ENCODE measurements at places on chromosomes 1 and 21.

- no peak for DNase-seq
Measured at GRCh38 chr1:209490013-209490412, 93.5 kb upstream of the CAMK1G start.

- no peak for DNase-seq
Measured at GRCh38 chr1:234658138-234658537, 48.2 kb upstream of the IRF2BP2 start.

DNA sequence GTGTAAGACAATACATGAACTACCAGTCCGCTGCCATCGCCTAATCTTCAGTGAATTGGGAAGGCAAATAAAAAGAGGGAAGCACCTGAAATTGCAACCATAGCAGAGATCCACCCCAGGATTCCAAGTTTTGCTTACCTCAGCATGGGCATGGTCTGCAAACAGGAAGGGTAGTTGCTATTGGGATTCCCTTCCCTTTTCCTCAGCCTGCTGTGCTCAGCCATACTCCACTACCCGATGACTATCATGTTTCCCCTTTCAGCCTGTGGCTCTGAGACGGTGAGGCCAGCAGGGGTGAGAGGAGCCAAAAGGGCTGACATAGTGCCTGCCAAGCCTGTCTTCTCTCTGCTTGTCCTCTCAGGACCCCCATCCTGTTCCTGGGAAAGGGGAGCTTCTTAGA, 64.2 kb downstream of the GPR137B start:
- no peak for DNase-seq

GRCh38 chr1:43558346-43558841, 27.7 kb downstream of the PTPRF start:
- no peak for DNase-seq

DNA sequence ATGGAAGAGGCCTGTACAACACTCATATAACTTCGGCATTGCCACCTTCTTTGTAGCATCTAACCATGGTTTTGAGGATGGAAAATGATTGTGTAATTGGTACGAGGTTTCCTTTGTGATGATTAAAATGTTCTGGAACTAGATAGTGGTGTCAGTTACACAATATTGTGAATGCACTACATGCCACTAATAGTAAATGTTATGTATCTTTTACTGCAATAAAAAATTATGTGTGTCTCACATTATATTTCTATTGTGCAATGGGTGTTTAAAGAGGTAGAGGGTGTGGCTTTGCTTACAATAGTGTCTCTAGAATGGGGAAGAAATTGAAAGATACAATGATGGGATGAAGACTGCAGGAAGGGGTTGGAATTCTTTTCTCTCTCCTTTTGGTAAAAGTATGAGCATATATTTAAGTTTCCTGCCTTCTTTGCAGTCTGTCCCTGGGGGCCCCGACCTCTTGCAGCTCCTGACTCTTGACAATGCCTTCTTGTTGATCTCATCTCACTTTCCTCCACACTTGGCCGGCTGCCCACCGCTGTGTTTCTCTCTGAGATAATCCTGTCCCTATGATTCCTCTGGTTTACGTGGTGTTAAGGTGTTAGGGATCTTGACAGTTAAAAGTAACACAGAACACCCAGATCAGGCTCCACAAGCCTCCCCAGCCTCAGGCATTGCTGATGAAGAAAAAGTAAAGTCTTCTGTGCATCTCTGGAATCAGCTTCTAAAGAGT, 39.3 kb downstream of the MTARC1 start:
- no peak for DNase-seq

- DNase-seq, result no peak
Measured at GRCh38 chr21:45324489-45325205, 37.0 kb upstream of the POFUT2 start.

DNA sequence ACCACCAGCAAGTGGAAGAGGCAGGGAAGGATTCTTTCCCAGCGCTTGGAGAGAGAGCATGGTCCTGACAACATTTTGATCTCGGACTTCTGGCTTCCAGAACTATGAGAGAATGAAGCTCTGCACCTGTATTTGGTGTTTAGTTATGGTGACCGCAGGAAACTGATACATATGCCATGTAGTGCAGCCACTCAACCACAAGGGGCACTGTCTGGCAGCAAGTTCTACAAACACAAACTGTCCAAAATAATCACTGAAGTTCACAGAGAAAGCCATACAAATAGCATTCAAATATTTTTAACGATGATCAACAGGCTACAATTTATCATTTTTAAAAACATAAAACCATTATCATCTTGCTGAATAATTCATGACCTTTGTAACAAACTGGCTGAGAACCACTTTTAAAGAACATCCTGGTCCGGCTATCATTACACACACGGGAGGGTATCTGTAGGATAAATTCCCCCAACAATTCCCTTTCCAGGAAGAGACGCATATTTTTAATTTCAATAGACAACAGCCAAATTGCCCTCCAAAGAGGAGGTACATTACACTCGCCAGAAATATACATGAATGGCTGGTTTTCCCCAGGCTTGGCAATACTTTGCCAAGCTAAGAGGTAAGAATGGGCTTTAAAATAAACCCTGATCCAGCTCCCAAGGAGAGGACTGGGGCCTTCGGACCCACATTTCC, 9.2 kb upstream of the CBR3 start:
- DNase-seq, result peak; percentile 71

DNA sequence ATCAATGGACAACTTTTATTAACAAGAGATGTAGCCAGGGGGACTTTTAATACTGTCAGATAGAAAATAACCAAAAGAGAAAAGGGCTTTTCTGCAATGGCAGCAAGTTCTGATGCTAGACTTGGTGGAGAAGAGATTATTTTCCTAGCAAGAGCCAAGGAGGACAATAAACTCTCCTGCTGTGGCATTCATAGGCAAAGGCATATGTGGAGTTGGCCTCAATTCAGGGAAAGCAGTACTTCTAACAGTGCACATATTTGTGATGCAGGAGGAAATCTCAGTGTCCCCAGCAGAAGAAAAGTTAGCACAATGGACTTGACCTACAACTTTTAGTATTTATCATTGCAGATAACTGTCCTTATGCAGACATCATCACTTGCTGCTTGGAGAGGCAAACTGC, 75.1 kb upstream of the GRIK1 start:
- no peak for DNase-seq

DNA sequence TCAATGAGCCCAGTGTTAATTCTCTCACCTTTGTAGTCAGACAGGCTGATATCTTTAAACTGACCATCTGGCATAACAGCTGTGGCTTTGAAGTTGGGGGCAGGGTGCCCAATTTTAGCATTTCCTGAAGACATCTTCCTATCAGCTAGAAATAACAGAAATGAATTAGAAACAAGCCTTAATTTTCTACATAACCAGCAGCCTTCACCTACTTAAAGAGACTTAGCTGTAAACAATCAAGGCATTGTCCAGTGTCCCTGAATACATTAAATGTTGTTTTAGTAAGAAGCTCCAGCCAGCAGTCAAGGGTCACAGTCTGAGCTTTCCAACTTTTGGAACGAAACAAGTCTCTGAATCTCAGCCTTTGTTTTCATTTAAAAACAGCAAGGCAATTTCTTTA, 2.8 kb downstream of the PRDX1 start:
- no peak for DNase-seq

DNA sequence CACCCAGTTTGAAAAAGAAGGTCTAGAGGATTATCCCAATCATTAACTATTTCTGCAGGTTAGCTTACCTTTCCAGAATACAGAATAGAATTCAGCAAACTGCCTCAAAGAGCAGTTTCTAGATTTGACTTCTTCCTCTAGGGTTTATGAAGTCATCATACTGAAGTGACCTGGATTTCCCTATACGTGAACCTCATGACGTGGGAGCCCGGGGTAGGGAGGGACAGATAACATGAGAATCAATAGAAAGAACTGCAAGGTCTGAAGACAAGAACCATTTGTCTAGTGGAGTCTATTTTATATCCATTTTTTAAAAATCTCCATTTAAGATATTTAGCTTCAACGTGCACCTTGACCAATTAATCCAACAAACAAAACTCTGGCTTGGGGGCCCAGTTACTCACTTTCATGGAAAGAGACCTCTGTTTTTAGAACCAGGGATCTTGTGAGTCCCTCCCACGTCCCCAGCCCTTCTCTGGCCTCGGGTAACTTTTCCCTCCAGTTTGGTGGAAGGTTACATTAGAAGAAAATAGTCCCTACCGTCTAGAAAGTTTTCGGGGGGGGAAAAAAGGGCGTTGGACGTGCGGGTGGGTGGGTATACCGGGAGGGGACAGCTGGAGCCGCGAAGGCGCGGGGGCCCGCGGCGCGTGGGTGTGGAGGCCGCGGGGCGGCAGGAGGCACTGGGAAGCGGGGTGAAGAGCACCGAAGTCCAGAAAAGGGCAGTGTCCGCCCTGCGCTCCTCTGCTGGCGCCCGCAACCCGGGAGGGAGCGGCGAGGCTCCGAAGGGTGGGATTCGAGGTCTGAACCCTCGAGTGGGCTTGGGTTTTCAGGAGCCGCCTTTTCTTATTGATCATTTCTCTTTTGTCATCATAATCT, 13.8 kb upstream of the POGZ start:
- DNase-seq, result peak; percentile 48

DNA sequence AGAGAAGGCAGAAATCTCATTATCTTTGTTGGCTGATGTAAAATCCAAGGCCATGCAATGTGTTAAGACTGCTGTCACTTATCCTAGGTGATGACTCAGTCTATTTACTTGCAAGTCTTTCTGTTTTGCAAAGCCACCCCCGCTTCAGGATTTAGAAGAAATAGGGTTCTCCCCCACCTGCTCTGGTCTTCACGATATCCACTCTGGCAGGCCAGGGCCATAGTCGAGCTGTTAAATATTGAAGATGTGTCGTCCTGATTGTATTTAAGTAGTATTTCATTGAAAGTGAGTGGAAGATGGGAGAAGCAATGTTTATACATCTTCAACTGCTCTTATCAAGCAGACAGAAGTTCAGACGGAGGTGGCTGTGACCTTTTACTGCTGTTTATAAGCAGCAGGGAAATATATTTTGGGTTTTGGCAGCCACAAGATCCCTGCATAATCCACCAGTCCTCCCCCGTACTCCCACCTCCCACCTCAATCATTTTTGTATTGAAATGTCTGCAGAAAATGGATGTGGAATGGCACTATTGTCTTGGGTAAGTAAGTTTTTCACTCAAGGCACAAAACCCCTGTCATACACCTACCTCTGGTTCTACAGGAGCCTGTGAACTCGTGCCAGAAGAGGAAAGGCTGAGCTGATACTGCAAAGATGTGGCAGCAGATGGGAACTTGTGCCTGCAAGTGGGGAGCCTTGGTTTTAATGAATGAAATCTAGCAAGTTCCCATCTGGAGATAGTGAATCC, 117.4 kb downstream of the MRPS6 start:
- no peak for DNase-seq

- no peak for DNase-seq
Measured at GRCh38 chr21:32946654-32947053, 79.1 kb upstream of the OLIG2 start.

GRCh38 chr21:20030390-20030789, 967.8 kb upstream of the NCAM2 start:
- DNase-seq, result no peak

DNA sequence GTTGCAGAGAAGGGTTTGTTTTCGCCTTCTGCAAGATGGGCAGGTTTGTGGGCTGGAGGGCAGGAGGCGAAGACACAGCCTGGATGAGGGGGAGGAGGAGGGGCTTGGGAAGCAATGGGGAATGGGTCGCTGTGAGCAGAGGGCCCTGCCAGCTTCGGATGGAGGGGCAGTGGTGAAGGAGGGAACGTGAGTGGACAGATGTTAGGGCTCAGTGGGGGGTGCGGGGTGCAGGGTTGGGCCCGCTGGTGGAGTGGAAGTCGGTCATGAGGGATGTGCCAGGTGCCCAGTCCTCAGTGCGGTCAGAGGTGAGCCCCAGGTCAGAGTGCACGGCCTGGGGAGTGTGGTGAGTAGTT, 55.5 kb upstream of the ABCG1 start:
- no peak for DNase-seq

DNA sequence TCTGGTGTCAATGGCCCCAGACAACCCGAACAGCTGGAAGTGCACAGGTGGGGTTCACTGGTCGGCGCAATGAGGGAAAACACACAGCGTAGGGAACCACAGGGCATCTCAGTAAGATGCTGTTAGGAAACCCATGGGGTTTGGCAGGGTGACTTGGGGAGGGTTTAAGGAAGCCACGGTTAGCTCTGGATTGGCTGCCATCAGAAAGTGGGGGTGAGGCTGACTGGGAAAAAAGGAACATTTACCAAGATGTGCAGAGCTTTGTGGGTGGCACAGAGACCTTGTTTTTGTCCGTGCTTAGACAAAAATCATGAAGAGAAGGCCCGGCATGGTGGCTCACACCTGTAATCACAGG, 11.0 kb downstream of the ALDH4A1 start:
- no peak for DNase-seq

DNA sequence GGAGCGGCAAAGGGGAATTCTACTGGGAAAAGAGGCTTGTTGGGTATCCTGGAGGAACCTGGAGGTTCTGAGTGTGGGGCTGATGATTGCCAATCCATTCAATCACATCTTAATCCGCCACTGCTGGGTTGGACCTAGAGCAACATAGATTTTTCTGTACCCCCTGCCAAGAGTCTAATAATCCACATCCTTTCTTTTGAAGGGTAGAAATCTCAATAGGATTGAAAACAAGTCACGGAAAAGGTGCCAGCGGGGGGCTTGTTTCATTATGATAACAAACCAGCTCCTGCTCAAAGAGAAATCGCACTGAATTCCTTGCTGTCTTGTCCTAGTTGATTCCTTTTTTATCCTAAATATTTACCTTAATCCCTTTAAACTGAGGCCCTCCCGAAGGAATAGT, 528.5 kb downstream of the ADGRL2 start:
- no peak for DNase-seq

- no peak for DNase-seq
Measured at GRCh38 chr1:234776876-234777855, 167.2 kb upstream of the IRF2BP2 start.

GRCh38 chr1:201136355-201137023, 9.5 kb upstream of the ASCL5 start:
- no peak for DNase-seq
